HFFc6 (cell line): ENCODE measurements at places on chromosomes 2 and 18.

- H3K4me3 ChIP-seq = no peak overlapping the region
- H3K36me3 ChIP-seq = peaks cover 4% of the 10 kb centered on the region; the same call in 1 of the 2 replicates
- DNase-seq = no peak
- peaks cover 1% of the 10 kb centered on the region; the same call in 1 of the 2 replicates for H3K27me3 ChIP-seq
- peaks cover 37% of the 10 kb centered on the region for H3K4me1 ChIP-seq
Measured at GRCh38 chr2:172227719-172228118, 125.0 kb upstream of the DLX2 start.

DNA sequence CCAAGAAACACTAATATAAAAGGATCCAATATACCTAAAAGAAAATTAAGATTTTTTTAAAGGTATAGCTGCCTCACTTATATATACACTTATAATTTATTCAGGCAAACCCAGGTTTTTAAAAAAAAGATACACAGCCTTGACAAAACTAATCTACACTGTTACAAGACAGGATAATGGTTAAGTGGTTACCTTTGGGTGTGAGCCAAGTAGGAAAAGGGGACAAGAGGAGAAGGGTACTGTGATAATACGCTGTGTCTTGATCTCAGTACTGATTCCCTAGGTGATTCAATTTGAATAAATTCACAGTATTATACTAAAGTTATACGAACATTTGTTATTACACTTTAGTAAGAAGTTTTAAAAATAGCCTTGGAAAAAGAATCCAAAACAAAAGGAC, 30.6 kb downstream of the KLHL41 start:
- H3K4me3 ChIP-seq = no peak overlapping the region
- peaks cover 1% of the 10 kb centered on the region; the same call in 1 of the 2 replicates for H3K27me3 ChIP-seq
- no peak for DNase-seq
- H3K36me3 ChIP-seq = peaks cover 4% of the 10 kb centered on the region; the same call in 1 of the 2 replicates
- no peak overlapping the region for H3K27ac ChIP-seq

GRCh38 chr2:119352357-119352756, 14.3 kb downstream of the C2orf76 start:
- H3K4me1 ChIP-seq = no peaks in the 10 kb centered on the region
- no peak for DNase-seq
- H3K4me3 ChIP-seq = no peak overlapping the region
- H3K27me3 ChIP-seq = no peaks in the 10 kb centered on the region
- H3K27ac ChIP-seq = no peak overlapping the region

- no peaks in the 10 kb centered on the region for H3K4me1 ChIP-seq
- no peaks in the 10 kb centered on the region for H3K36me3 ChIP-seq
- peaks cover 9% of the 10 kb centered on the region for H3K27me3 ChIP-seq
Measured at GRCh38 chr2:105690566-105690965, 54.1 kb upstream of the NCK2 start.

GRCh38 chr2:120974950-120975349, 239.3 kb downstream of the GLI2 start:
- H3K27me3 ChIP-seq = peaks cover 29% of the 10 kb centered on the region
- H3K4me3 ChIP-seq = no peak overlapping the region
- H3K4me1 ChIP-seq = peaks cover 17% of the 10 kb centered on the region
- H3K27ac ChIP-seq = no peak overlapping the region
- DNase-seq = no peak
- H3K36me3 ChIP-seq = peaks cover 37% of the 10 kb centered on the region

- DNase-seq = no peak
- no peak overlapping the region for H3K4me3 ChIP-seq
- peaks cover 11% of the 10 kb centered on the region for H3K27me3 ChIP-seq
Measured at GRCh38 chr18:23805898-23806297, 116.6 kb downstream of the LAMA3 start.
